Hematopoietic multipotent progenitor cell treated with erythropoietin and hydrocortisone succinate and interleukin-3 and kit ligand, for 6 days (in vitro differentiated cells): ENCODE measurements at places on chromosomes 12 and 14.

GRCh38 chr14:69581316-69581935, 6.8 kb upstream of the CCDC177 start:
- DNase-seq = no peak

DNA sequence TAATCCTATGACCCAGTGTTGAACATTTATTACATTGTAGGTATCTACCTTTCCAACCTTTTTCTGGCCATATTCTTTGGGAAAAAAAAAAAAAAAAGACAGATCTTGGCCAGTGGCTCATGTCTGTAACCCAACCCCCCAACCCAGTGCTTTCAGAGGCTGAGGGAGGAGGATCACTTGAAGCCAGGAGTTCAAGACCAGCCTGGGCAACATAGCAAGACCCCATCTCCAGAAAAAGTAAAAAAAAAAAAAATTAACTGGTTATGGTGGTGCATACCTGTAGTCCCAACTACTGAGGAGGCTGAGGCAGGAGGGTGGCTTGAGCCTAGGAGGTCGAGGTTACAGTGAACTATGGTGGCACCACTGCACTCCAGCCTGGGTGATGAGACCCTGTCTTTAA, 58.1 kb downstream of the ACACB start:
- DNase-seq = no peak

- DNase-seq = no peak
Observed at GRCh38 chr12:104792570-104792969, 165.5 kb downstream of the SLC41A2 start.

- DNase-seq = no peak
Observed at GRCh38 chr14:29232153-29232552, 465.6 kb downstream of the FOXG1 start.

GRCh38 chr12:25276199-25276937, 25.6 kb upstream of the KRAS start:
- peak; percentile 84 for DNase-seq

GRCh38 chr14:63296060-63296563, 22.6 kb downstream of the GPHB5 start:
- no peak for DNase-seq
